ENCODE measurements at places on chromosomes 11 and 22. TPM values are rescaled to one million over a fixed set of nuclear protein-coding genes. Genes with fewer than 3 reads are reported as not detected.

GRCh38 chr22:23236440-23237184 is 56.3 kb downstream of the BCR start:
- DNase-seq, result no peak
- H3K36me3 ChIP-seq, result 0 out of 2 replicates have a peak, but pooled peaks cover 4% of the 10 kb centered on the region
- peaks cover 54% of the 10 kb centered on the region for H3K4me1 ChIP-seq
- no peak overlapping the region for H3K27ac ChIP-seq

- no peak for DNase-seq
- H3K36me3 ChIP-seq, result no peaks in the 10 kb centered on the region
- no peak overlapping the region for H3K4me3 ChIP-seq
Measured at GRCh38 chr11:123425367-123425766, 4.7 kb upstream of the GRAMD1B start.

- no peak overlapping the region for H3K4me3 ChIP-seq
- no peaks in the 10 kb centered on the region for H3K36me3 ChIP-seq
- no peak for DNase-seq
- no peak overlapping the region for H3K27ac ChIP-seq
- no peaks in the 10 kb centered on the region for H3K4me1 ChIP-seq
Measured at GRCh38 chr11:77035039-77035438, 841 bp downstream of the B3GNT6 start.

DNA sequence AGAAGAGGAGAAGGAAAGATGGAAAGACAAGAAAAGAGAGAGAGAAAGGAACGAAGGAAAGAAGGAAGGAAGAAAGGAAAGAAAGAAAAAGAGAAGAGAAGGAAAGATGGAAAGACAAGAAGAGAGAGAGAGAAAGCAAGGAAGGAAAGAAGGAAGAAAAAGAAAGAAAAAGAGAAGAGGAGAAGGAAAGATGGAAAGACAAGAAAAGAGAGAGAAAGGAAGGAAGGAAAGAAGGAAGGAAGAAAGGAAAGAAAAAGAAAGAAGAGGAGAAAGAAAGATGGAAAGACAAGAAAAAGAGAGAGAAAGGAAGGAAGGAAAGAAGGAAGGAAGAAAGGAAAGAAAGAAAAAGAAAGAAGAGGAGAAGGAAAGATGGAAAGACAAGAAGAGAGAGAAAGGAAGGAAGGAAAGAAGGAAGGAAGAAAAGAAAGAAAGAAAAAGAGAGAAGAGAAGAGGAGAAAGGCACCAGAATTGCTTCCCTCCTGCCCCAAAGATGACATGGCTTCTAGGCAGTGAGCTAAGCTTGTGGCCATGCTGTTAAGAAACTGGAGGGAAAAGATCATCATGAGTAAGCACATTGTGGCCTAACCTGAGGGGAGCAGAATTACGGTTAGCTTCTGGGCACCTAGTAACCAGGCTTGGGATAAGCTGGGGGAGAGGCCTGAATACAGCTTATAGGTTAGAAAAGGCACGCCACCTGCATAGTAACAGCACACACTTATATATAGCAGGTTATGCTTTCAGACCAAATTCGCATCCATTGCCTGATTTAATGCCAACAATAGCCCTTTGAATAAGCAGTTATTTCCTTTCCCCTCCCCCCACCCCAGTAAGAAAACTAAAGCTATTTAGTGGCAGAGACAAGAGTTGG is 2.3 kb upstream of the ST3GAL4 start:
- H3K36me3 ChIP-seq, result no peaks in the 10 kb centered on the region
- peak overlapping the region; percentile 63 for H3K27ac ChIP-seq
- peaks cover 25% of the 10 kb centered on the region for H3K4me1 ChIP-seq
- peak overlapping the region; percentile 48 for H3K4me3 ChIP-seq
- DNase-seq, result peak; percentile 65
- no peaks in the 10 kb centered on the region for H3K27me3 ChIP-seq

GRCh38 chr22:48444320-48445112 is 1383.2 kb downstream of the BRD1 start:
- H3K4me3 ChIP-seq, result peak overlapping the region; percentile 57
- peaks cover 28% of the 10 kb centered on the region for H3K4me1 ChIP-seq
- H3K27ac ChIP-seq, result peak overlapping the region; percentile 87

Gene FXYD2
- 1.4 TPM for total RNA-seq

Gene ARFGAP3
- total RNA-seq, result 20.0 TPM

Gene SH3BP1
- 50.4 TPM for total RNA-seq
